KG1 (cell line): ENCODE measurements at places on chromosomes 2 and 18.

GRCh38 chr2:121524685-121525425, 5.8 kb upstream of the RNU4ATAC start:
- no peak for DNase-seq

DNA sequence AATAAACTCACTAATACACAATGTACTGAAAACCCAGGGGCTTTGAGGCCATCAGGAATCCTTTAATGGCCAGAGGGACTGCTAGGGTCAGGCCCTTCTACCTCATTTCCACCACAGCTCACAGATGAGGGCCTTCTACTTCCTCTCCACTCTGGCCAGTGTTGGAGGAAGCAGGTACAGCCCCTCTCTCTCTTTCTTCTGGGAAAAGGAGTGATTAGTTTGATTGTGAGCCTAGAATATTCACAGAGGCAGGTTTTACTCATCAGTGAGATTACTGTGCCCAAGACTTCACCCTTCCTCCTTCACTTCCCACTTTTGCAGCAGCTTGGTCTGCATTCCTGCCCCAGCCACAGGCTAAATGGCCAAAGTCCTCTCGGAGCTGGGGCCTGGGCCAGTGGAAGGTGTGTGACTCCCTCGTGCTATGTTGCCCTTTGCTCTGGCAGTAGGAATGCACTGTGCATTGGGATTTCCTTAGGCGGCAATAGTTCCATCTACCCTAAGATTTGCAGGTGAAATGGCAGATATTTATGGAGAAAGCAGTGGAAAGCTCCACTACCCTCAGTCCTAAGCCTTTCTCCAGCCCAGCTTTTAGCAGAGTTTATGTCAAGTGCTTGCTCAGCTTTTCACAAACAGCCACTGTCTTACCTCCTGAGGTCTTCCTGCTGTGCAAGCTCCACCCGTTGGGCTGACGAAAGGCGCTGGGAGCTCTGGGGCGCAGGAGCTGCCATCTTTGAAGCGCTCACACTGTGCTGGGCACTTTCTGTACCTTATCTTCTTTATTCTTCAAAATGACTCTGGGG, 36.2 kb upstream of the YES1 start:
- no peak for DNase-seq

GRCh38 chr2:12192762-12193161, 446.3 kb downstream of the LPIN1 start:
- peak; percentile 32 for DNase-seq

- no peak for DNase-seq
Observed at GRCh38 chr2:2026252-2026831, 282.0 kb upstream of the PXDN start.

- DNase-seq = no peak
Observed at GRCh38 chr2:38788306-38788705, 10.3 kb downstream of the GEMIN6 start.

- no peak for DNase-seq
Observed at GRCh38 chr2:57199663-57200062, 846.9 kb upstream of the VRK2 start.

DNA sequence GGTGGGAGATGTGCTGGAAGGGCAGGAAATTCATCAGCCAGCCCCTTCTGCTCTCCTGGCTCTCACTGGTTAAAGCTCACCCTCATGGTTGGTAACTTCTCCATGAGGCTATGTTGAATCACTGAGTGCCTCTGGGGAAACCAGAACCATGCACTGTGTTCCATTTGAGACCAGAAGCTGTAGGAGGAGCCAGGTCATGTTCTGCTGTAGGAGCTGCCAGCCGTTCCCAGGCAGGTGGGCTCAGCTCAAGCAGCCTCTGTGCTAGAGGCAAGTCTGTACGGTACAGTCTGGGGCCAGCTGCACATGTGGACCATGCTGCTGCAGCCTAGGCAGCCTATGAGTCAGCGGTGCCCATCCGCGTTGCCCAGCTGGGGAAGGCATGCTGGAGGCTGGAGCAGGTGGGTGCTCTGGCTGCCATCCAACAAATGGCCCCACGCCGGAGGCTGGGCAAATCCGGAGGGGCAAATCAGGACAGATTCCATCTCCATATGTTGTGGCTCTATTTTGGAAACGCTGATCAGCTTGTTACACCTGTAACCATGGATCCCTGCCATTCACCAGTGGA, 22.0 kb upstream of the KCNF1 start:
- DNase-seq = no peak

DNA sequence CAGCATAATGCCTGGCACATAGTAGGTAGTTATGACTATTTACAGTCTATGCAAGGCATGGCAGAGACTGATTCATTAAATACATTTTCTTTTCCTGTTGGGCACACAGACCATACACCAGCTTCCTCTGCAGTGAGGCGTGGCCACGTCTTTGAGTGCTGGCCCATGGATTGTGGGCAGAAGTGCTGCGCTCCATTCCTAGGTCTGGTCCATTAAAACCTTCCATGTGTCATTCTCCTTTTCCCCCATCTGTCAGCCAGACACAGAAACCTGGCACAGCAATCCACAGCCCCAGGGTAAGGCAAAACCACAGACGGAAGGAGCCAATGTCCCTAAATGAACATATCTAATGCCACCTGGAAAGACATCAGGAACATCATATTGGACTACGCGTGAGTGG, 141.9 kb downstream of the TTC32 start:
- DNase-seq = no peak

DNA sequence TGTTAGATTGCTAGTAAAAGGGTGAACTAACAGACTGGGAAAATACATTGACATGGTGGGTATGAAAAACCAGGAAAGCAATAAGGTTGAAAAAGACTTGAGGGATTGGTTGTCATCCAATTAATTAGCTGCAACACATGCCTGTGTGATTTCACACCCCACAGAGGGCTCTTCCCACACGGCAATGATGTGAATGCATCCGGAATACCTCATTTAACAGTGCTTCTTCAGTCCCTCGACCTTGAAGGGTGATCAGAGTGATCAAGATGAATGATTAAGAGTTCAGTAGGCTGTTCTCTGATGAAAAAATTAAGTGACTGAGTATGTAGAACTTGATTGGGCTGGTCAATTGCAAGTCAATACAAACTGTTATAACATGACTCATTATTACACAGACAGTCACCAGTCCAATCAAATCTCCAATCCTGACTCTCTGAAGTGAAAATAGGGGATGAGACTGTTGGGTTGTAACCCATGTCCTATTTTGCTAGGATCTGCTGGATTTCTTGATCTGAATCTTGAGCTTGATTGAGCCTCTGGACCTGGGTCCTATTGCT, 924.9 kb upstream of the FAM98A start:
- DNase-seq = no peak

- DNase-seq = no peak
Observed at GRCh38 chr2:137254052-137254451, 488.7 kb downstream of the THSD7B start.
